ENCODE measurements at places on chromosomes 16 and 17.

GRCh38 chr16:3098459-3099394, at the start of gene ZSCAN10:
TSS of gene ZSCAN10 (minus strand) at chr16:3099294. CDS start at chr16:3092937, 6,357 bp downstream.
- DNase-seq: no peak

- no peak for DNase-seq
Observed at GRCh38 chr17:20983359-20983637, 59.5 kb downstream of the USP22 start.

- peak; percentile 34 for DNase-seq
Observed at GRCh38 chr17:39461926-39462569, 762 bp downstream of the CDK12 start.

- no peak for DNase-seq
Observed at GRCh38 chr16:89388536-89388935, 101.8 kb downstream of the ANKRD11 start.

GRCh38 chr17:15513856-15514459, 46.5 kb upstream of the CDRT4 start:
- DNase-seq: no peak

DNA sequence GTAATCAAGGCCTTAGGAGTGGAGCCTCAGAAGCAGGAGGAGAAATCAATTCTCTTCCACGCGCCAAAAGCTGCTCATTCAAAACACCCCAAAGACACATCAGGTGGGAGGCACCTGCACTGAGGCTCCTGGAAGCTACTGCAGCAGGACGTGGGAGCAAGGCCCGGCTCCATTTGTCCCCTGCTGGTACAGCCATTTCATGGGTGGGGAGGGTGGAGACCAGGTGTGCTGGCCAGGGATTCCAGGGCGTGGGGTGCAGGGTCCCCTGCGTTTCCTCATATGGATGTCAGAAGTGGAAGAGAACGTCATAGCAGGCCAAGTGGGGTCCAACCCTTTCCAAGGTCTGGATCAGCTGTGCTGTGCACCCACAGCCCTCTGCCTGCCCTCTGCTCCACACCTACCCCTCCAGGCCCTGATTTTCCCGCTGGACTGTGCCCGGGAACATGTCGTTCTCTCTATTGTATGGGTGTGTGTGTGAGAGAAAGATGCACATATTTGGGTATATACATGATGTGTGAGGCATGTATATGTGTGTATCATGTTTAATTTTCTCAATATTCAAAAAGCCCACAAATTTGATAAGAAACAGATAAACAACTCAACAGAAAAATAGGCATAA, 39.2 kb upstream of the CBX4 start:
- DNase-seq: no peak

GRCh38 chr16:56781528-56781961, 51.6 kb downstream of the NUP93 start:
- no peak for DNase-seq

DNA sequence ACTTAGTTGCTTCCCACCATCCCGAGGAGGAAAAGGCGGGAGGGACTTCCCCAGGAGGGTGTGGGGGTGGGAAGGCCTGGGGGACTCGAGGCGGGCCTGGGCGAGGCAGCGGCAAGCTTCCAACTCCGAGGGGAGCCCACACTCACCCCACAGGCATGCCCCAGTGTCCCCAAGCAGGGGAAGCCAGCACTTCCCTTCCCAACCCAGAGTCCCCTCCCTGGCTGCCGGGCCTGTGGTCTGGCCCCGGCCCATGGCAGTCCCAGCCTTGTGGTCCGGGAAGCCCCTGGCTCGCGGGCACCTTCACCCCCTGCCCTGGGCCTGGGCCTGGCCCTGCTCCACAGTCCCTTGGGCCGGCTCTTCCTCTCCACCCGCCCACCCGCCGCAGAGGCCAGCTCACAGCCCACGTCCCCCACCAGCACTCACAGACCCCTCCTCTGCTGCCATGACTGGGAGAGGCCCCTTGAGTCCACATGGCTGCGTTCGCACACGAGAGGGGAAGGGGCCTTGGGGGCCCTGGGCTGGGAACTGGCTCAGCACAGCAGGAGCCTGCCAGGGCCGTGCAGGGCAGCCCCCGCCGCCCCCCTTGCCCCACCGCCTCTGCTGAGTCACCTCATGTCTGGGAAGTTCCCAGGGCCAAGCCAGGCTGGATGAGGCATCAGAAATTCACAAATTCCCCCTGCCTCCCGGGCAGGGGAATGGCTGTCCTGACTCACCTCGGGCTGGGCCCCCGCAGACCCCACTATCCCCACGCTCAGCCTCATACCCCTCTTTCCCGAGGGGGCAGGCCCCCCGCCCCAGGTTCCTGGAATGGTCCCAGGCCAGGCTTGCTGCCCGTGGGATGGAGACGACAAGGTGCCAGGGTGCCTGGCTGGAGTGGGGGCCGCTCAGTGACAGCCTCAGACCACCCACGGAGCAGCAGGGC, 27.8 kb downstream of the BAHCC1 start:
- DNase-seq: peak; percentile 32

GRCh38 chr16:10103118-10103517, 79.1 kb downstream of the GRIN2A start:
- DNase-seq: no peak

DNA sequence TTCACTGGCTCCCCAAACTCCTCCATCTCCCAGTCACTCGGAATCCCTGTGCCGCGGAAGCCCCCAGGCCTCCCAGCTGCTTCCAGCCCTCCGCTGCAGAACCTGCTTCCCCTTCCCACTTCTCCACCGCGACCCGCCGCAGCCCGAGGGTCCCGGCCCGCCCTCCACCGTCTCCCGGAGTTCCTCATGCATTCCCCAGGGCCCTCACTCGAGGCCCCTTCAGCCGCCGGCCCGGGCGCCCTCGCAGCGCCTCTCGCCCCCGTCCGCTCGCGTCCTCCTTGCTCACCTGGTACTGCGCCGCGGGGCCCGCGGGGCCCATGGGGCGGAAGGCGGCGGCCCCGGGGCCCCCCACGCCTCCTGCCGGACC, 329 bp downstream of the SMARCD2 start:
- peak; percentile 19 for DNase-seq

GRCh38 chr16:89920723-89921122, 2.1 kb downstream of the MC1R start:
- DNase-seq: peak; percentile 8

- no peak for DNase-seq
Observed at GRCh38 chr16:69318177-69318910, 7.2 kb downstream of the VPS4A start.

GRCh38 chr17:68693896-68694295, 92.7 kb upstream of the FAM20A start:
- no peak for DNase-seq

DNA sequence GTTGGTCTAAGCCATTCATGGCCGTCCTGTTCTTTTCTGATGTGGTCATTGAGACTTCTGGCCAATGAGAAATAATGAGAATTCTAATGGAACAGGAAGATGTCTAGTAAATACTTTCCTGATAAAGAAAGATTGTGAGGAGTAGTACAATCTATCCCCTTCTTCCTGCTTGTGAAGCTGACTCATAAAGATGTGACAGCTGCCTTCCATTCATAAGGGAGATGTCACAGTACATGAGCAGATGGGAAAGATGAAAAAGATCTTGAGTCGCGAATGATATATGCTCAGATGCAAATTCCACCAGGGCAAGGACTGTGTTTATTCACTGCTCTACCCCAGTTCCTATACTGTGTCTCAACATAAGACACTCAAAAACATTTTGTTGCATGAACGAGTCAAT, 111.7 kb upstream of the FOXF1 start:
- DNase-seq: no peak

DNA sequence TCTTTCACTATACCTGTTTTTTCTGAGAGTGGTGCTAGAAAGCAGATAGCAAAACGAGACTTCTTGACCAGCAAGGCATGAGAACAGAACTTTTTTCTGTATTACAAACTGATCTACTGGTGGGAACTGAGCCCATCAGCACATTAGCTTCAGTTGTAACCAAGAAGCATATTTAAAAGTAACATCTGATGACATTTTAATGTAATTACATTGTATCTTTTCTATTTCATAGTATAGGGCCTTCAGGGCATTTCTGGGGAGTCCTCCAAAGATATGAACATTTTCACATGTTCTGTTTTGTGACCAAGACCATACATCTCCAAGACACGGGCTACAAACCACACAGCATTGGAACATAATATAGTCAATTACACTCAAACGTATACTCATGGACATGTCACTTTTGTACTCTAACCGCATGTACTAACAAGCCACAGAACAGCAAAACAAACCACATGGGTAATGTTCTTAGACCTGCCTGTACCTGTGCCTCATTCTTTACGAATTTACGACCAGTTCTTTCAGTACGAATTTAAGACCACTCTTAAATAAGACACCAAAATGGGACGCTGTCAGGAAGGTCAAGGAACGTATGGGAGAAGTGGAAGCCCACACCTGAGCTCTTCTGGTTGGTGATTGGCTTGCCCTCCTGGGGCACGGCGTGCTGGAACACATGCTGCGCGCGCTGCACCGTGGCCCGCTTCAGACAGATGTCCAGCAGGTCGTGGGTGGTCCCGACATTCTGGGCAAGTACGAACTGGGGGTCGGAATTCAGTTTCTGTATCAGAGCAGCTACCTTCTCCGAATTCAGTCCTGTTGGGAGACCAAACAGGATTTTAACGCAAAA, 825 bp downstream of the BLMH start:
- DNase-seq: no peak

DNA sequence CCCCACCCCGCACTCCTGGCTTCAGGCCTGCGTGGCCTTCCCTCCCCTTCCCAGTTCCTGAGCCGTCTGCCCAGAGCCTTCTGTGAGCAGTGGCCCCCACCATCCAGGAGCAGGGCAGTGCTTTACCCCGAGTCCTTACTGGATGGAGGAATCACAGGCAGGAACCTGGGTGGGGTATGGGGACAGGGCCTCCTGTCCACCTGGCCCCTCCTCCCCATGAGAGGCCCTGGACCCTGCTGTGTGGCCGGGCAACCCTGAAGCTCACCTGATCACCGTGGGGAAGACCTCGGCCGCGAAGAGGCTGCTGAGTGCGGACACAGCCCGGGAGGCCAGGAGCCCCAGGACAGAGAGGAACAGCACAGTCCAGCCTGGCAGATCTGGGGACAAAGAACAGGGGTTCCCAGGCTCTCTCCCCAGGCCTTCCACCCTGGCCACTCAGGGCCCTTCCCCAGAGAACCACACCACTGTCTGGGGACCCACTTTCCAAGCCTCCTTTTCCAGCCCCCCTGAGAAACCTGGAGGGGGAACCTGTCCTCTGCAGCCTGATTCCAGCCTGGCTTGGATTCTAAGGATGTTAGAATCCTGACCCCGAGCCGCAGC, 3.2 kb downstream of the SLC22A31 start:
- DNase-seq: no peak

GRCh38 chr16:89573826-89574680, 1.5 kb upstream of the CPNE7 start:
- no peak for DNase-seq

GRCh38 chr16:53892155-53892554, 188.2 kb downstream of the FTO start:
- DNase-seq: peak; percentile 37

- no peak for DNase-seq
Observed at GRCh38 chr16:16945207-16945606, 525.6 kb downstream of the XYLT1 start.

- no peak for DNase-seq
Observed at GRCh38 chr16:3856367-3857141, 24.0 kb downstream of the CREBBP start.

GRCh38 chr17:40443988-40444899, 994 bp downstream of the IGFBP4 start:
- no peak for DNase-seq

DNA sequence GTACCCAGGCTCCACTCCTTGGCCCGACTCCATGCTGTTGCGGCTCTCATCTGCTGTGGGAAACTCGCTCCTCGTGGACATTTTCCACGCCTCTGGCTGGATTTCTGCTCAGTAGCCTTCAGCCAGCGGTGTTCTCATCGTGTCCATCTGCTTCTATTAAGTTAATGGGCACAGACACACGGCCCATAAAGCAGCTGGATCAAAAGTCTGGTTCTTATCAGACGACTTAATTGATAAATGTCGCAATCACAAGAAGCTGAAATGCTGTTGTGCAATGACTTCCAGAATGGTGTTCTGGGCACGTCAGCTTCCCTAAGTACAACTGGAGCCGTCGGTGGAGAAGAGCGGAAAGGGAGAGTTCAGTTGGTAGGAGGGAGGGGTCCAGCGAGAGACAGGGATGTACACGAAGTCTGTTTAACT, 211.7 kb upstream of the CHMP6 start:
- DNase-seq: peak; percentile 61

DNA sequence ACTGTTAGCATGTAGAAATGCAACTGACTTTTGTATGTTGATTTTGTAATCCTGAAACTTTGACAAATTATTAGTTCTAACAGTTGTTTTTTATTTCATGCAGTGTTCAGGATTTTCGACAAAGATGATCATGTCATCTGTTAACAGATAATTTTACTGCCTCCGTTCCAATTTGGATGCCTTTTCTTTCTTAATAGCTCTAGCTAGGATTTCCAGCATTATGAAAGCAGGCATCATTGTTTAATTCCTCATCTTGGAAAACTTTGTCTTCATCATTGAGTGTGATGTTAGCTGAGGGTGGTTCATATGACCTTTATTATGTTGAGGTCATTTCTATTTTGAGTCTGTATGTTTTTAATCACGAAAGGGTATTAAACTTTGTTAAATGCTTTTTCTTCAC, 31.9 kb downstream of the RMI2 start:
- DNase-seq: no peak

DNA sequence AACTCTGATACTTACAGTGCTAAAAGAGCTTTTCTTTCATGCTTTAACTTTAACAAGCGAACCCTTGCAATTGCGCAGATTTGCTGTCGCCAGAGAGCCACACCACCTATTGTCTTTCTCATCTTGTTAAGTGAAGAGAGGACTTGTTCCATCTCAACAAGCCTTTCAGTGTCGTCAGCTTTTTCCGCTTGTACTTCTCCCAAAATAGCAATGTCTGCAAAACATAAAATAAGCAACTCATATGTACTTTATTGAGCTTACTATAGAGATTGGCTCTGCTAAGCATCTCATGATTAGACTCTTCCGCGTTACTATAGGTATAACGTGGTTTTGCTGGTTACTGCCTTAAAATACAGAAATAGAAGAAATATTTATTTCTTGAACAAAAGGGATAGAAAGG, 51.9 kb downstream of the ABCA8 start:
- DNase-seq: no peak

DNA sequence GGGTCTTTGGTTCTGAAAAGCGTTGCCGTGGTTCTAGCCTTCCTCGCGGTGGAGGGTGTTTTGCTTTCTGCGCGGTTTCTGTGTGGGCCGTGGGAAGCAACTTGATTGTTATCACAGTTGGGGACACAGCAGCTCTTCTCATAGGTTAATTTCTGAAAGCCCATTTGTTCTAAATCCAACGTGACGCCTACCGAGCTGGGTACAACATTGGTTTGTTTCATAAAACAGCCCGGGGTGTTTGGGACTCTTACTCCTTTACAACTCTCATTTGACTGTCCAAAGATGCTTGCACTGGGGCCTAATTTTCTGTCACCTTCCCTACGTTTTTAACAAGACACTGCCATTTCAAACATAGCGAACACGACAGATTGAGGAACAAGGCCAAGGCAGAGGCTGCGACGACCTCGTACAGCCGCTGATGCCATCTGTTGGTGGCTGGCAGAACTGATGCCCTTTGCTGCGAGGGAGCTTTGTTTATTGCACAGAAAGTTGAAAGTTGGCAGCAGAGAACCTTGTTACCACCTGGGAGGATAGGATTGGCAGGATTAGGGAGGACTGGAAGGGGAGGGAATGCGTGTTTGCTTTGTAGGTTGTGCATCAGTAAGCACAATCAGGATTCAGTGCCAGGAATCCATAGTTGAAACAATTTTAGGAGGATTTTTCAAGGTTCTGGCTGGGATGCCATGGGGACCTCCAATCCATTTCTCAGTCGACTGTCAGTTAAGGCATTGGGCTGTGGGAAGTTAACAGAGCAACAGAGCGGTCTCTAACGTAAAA, 98.3 kb downstream of the PITPNC1 start:
- peak; percentile 84 for DNase-seq
